ENCODE measurements at places on chromosomes 1 and 21.

GRCh38 chr1:34696981-34697380 lies 57.9 kb upstream of the GJB5 start:
- no peak for DNase-seq

DNA sequence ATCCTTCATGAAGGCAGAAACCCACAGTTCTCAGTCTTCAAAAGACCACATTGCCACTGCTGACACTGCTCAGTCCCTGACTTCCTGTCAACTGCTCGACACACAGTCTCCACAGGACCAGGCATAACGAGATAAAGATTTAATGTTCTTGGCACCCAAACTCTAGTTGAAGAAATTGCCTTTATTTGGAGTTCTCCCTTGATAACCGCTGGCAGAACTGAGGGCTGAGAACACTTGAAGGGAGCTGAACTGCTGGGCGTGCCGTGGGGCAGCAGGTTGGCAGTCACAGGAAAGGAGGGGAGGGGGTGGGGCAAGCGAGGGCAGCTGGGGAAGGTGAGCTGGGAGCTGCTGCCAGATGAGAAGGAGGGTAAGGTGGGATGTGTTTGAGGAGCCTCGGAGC lies 15.9 kb downstream of the HENMT1 start:
- DNase-seq, result no peak

- DNase-seq, result no peak
These were observed 78.2 kb upstream of the RALGPS2 start for GRCh38 chr1:178646821-178647220.

DNA sequence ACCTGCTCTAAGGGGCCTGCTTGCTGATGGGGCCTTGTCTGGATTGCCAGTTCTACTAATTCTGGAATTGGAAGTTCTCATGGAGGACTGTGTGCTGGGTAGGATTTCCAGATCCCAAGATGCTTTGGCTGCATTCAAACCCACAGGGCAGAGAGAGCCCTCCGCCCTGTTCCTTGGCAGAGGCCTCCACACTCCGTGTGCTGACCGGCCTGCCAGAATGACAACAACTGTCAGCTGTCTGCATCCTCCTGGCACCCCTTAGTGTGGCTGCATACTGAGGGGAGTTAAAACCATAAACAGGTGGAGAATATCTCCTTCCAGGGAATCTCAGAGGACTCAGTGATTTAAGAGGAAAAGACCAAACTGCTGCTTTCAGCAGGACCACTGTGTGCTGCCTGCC lies 60.7 kb downstream of the ADARB1 start:
- DNase-seq, result no peak

- no peak for DNase-seq
These were observed 65.5 kb downstream of the LTN1 start for GRCh38 chr21:28927130-28927529.

- no peak for DNase-seq
These were observed 9.8 kb upstream of the SSX2IP start for GRCh38 chr1:84700070-84700469.

DNA sequence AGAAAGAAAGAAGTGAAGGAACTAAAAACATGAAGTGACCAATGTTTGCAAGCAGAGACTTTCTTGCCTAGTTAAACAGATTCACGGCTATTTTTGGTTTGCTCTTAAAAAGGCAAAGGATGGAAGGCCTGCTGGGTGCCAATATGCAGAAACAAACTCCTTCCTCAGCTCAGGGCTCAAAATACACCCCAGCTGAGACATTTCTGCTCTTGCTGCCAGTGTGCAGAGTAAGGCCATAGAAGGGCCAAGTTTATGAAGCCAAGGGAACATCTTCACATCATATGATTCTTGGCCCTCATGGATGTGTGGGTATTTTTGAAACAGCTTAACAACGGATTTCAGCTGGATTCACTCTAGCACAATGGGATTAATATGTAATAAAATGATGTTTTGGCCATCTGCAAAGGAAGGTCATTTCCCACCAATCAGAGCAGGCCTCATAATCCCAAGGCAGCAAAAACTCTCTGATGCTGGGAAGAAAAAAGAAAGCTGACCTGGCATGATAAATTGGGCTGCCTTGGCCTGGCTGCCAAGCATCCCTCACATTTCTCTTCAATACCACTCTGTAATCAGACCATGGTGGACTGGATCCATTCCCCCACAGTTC lies 70.7 kb downstream of the CAPZB start:
- no peak for DNase-seq

- no peak for DNase-seq
These were observed 83.8 kb upstream of the HOOK1 start for GRCh38 chr1:59730759-59731478.

- no peak for DNase-seq
These were observed 8.0 kb downstream of the CYYR1 start for GRCh38 chr21:26565111-26565510.

DNA sequence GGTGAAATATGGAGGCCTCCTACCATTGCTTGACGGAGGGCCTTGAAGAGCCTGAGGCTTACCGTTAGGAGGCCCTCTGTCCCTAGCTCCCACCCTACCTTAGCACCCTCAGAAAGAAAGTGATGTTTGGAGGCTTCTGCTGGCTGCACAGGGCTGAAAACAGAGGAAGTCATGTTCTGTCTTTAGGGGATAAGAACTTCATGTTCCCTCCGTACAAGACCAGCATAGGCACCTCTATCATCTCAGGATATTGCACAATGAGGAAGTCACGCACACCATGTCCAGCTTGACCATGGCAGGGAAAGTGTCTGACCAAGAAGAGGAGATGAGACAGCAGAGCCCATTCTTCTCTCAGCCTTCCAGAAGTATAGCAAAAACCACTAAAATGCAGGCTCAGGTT lies 13.8 kb downstream of the ADORA3 start:
- DNase-seq, result no peak

DNA sequence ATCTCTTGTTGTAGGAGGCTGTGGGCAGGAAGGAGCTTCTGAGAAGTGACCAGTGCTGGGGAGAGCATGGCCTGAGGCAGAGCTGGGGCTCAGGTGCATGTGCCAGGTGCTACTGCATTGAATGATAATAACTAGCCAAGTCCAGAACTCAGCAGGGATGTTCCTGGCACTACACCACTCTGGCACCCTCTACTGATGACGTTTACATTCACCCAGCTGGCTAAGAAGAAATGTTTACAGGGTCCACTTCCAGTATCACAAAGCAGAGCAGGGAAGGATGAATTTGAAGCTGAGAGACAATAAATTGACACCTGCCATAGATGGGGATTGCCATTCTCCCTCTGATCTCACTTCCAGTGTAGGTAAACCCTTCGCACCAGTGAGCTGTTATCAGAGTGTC lies 411.8 kb downstream of the SETD4 start:
- peak; percentile 45 for DNase-seq

DNA sequence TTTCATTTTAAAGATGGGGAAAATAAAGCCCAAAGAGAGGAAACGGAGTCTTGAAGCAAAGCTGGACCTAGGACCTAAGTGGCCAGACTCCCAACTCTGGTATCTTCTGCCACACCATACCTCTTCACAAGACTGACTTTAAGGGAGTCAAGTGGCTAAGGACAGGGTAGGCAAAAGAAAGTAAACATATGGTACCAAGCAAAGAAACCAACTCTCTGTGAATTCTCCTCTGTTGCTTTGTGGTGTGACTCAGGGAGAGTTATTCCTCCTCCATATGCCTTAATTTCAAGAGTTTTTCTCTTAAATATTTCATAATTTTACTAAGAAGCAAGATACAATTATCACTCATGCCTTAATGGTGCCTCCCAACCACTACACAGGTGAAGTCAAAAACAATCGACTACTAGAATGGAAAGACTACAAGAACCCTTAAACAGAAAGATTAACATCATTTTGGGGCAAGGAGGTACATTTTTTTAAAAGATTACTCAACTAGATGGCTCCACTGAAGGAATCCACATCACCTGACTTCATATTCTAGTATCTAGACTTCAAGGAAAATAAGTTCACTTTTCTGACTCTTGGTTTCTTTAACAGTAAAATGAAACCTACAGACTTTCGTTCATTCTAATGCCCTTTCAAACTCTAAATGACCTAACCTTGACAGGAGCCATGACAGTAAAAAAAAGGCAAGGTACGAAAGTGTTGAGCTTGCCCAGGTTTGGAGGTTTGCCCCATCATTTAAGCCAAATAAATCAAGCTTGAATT lies 44.2 kb downstream of the LUZP1 start:
- no peak for DNase-seq

GRCh38 chr1:211543025-211543424 lies 35.9 kb downstream of the SLC30A1 start:
- peak; percentile 64 for DNase-seq

DNA sequence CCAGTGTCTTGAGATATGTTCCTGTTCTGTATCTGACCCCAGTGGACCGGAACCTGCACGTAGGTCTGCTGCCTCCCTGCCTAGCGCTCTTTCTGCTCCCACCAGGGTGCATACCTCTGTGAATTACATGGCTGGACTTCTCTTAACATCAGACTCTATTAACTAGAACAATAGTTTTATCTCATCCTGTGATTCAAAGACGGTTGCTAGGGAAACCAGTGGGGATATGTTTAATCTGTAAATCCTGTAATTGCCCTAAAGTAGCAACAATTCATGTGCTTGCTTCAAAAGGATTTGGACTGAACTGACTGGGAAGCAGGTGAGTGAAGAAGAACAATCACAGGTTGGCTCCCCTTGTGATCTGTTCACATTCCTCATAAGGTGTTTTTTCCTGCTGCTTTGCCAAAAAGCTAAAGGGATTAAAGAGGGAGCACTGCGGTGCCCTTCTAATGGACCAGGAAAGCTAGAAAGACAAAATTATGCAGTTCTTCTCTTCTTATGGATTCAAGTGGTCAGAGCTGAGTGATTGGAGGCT lies 52.7 kb upstream of the DIRAS3 start:
- no peak for DNase-seq

- DNase-seq, result no peak
These were observed 22.9 kb downstream of the ELAPOR1 start for GRCh38 chr1:109136766-109137165.

GRCh38 chr1:221074332-221074731 lies 195.1 kb downstream of the HLX start:
- DNase-seq, result no peak

GRCh38 chr1:180117764-180118116 lies 36.9 kb upstream of the QSOX1 start:
- DNase-seq, result no peak

DNA sequence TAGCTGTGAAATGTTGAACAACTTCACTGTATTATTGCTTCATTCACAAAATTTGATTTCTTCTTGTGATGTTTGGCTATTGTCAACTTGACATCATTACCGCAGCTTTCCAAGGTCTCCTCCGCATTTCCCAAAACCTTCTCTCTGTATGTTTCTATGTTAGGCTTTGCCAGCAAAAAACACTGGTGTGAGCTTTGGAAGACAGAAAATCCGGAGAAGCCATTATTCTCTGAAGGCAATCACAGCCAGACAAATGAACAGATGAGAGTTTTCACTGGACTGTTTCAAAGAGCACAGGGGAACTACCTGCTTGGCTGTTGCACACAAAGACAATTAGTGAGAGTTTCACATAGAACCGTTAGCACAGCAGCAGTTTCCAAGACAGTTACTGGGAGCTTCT lies 609.6 kb downstream of the BRINP3 start:
- DNase-seq, result no peak

DNA sequence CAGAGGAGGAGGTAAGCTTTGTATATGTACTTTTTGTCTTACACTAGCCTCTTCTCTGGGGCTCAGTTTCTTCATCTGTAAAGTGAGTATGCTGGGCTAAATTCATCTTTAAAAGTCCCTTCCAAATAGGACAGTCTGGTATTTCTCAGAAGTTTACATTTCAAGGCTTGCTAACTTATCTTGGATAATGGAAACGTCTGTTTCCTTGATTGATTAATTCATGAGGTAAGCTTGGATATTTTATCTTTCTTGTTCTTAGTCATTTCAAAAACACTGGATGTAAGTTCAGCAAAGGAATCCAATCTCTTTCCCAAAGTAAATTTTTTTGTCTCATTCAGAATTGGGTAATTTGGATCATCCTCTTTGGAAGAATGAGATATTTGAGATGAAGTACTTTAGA lies 111.0 kb downstream of the EDEM3 start:
- DNase-seq, result no peak

DNA sequence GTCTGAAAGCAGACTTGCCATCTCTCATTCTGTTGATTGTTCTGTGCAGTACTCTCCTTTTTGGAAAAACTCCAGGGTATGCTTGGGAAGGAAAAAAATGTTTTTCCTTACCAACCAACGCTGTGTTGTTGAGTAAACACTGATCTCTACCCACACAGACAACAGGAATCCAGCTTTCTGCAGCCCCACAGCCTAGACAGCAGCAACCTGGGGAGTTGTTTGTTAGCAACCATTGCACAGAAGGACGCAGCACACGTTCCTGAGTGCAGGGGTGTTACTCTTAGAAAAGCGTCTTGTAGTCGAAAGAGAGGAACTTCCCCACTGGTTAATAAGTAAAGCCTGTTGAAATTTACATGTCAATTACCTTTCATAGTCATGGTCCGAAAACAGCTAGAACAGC lies 56.6 kb downstream of the SMYD2 start:
- no peak for DNase-seq

DNA sequence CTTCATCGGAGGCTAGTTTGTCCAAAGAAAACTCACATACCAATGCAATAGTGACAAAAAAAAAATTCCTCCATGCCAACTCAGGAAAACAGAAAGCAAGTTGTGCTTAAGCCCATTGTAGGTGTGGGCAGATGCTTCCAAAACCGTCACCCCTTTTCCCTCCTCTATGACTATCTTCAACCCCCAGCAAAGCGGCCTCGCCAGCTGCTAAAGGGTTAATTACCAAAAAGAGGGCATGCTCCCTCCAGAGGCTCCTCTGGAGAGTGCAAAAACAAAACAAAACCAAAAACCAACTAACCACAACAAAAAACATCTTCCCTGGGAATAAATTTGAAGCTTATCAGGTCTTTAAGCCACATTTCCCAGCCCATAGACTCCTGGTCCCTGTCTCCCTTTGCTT lies 1.2 kb downstream of the LMOD1 start:
- peak; percentile 20 for DNase-seq

DNA sequence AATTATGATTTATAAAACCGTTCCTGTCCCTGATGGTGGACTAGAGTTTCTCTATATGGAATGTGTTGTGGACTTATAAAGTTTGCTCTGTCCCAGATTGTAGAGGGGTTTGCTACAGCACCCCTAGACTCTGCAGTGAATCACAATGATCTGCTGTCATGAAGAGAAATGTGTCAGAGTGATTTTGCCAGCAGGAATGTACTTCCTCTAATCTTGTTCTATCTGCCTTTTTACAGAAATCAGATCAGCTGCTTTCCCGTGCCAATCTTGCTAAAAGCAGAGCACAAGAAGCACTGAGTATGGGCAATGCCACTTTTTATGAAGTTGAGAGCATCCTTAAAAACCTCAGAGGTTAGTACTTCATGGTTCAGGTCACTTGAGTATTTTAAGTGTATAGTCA lies 52.0 kb downstream of the LAMC2 start:
- no peak for DNase-seq

- peak; percentile 56 for DNase-seq
These were observed 4.9 kb downstream of the DNTTIP2 start for GRCh38 chr1:93874025-93874651.

- no peak for DNase-seq
These were observed 34.2 kb downstream of the CAMTA1 start for GRCh38 chr1:6819246-6820040.

- peak; percentile 27 for DNase-seq
These were observed 11.8 kb upstream of the SRM start for GRCh38 chr1:11071463-11072215.

Measured in T47D (cell line).